Small intestine (tissue), 16 donors: ENCODE measurements at places on chromosomes 13 and 19. TPM values are rescaled to one million over a fixed set of nuclear protein-coding genes. Genes with fewer than 3 reads are reported as not detected.

AMER2 gene
- not detected for polyA plus RNA-seq

KLK15 gene
- polyA plus RNA-seq, result not detected

CEACAM7 gene
- 0.15 TPM for polyA plus RNA-seq

KLK11 gene
- 0.67 TPM for polyA plus RNA-seq

CATSPERD gene
- polyA plus RNA-seq, result not detected

ZNF470 gene
- 1.8 TPM for polyA plus RNA-seq

CGB3 gene
- not detected for polyA plus RNA-seq

GPR18 gene
- 1.1 TPM for polyA plus RNA-seq

LAIR1 gene
- polyA plus RNA-seq, result 10.9 TPM
